ENCODE measurements at places on chromosomes 3 and 15. TPM values are rescaled to one million over a fixed set of nuclear protein-coding genes. Genes with fewer than 3 reads are reported as not detected.

The STARD5 gene
- 4.8 TPM for total RNA-seq

- no peaks in the 10 kb centered on the region for H3K4me1 ChIP-seq
- DNase-seq: no peak
- no peak overlapping the region for H3K4me3 ChIP-seq
- H3K27me3 ChIP-seq: no peaks in the 10 kb centered on the region
- no peak overlapping the region for H3K27ac ChIP-seq
Measured at GRCh38 chr3:21117370-21117769, 633.6 kb downstream of the ZNF385D start.

DNA sequence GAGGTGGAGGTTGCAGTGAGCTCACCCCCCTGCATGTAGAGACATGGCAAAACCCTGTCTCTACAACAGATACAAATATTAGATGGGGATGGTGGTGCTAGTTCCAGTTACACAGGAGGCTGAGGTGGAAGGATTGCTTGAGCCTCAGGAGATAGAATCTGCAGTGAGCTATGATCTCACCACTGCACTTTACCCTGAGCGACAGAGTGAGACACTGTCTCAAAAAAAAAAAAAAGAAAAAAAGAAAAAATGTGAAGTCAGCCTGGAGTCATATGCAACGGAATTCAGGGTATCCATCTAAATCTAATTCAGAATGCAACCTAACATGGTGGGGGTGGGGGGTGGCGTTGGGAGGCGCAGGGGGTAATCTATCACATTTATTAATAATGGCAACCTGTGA is 37.1 kb upstream of the NR2F2 start:
- H3K4me3 ChIP-seq: no peak overlapping the region
- no peak overlapping the region for H3K27ac ChIP-seq
- no peaks in the 10 kb centered on the region for H3K4me1 ChIP-seq
- no peaks in the 10 kb centered on the region for H3K36me3 ChIP-seq
- DNase-seq: no peak
- no peaks in the 10 kb centered on the region for H3K27me3 ChIP-seq

DNA sequence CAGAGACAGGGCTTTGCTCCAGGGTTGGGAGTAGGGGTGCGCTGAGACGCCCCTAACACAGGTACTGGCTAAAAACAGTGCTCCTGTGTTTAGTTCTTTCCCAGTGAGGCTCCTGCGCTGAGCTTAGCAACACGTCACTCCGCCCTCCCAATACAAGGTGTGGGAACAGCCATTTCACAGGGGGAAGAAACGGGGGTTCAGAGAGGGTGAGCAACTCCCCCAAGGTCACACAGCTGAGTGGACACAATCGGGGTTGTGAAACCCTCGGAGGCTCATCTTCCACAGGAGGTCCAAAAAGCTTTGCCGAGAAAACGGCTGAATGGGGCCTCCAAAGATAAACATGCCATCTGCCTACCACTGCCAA is 628 bp downstream of the PRRT3 start:
- no peak for DNase-seq
- H3K27me3 ChIP-seq: no peaks in the 10 kb centered on the region
- peaks cover 16% of the 10 kb centered on the region for H3K4me1 ChIP-seq
- no peak overlapping the region for H3K27ac ChIP-seq
- H3K36me3 ChIP-seq: no peaks in the 10 kb centered on the region
- peak overlapping the region; percentile 90 for H3K4me3 ChIP-seq

- DNase-seq: no peak
- H3K27ac ChIP-seq: no peak overlapping the region
- H3K4me3 ChIP-seq: no peak overlapping the region
- H3K4me1 ChIP-seq: no peaks in the 10 kb centered on the region
- H3K36me3 ChIP-seq: peaks cover 50% of the 10 kb centered on the region
- no peaks in the 10 kb centered on the region for H3K27me3 ChIP-seq
Measured at GRCh38 chr3:4707324-4707723, 214.2 kb downstream of the ITPR1 start.

- H3K4me1 ChIP-seq: no peaks in the 10 kb centered on the region
- DNase-seq: no peak
- no peaks in the 10 kb centered on the region for H3K27me3 ChIP-seq
- H3K36me3 ChIP-seq: no peaks in the 10 kb centered on the region
- H3K4me3 ChIP-seq: no peak overlapping the region
Measured at GRCh38 chr15:79769069-79769481, 127.7 kb downstream of the MTHFS start.

GRCh38 chr3:195095035-195095703 is 175.8 kb downstream of the XXYLT1 start:
- H3K36me3 ChIP-seq: no peaks in the 10 kb centered on the region
- H3K4me1 ChIP-seq: no peaks in the 10 kb centered on the region
- H3K4me3 ChIP-seq: no peak overlapping the region
- DNase-seq: no peak
